ENCODE measurements at places on chromosomes 7 and 10.
A peak's percentile ranks its signal among the peaks of the same experiment; 100 is the strongest.

DNA sequence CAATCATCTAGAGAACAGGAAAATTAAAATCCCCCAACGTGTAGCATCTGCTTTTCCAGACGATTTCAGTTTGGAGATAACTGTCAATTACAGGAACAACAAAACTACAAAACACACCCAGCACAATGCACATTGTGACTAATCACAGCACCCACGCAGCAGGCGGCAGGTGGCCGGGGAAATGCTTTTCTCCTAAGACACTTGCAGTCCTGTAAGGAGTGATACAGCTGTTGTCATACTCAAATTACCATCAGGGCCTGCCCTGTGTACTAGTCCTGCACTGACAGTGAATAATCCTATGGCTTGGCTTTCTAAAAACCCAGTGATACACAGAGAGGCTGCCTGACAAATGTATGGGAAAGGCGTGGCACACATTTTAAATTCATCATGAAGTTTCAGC is 37.8 kb downstream of the COBL start:
- no peak for DNase-seq

DNA sequence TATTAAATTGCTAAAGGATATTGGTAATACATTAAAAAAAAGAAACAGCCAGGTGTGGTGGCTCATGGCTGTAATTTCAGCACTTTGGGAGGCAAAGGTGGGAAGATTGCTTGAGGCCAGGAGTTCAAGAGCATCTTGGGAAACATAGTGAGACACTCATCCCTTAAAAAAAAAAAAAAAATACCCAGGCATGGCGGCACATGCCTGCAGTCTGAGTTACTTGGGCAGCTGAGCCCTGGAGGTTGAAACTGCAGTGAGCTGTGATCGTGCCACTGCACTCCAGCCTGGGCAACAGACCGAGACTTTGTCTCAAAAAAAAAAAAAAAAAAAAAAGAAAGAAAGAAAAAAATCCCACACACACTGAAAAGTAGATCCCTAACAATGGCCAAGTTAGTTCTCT is 59.7 kb downstream of the MACC1 start:
- no peak for DNase-seq

DNA sequence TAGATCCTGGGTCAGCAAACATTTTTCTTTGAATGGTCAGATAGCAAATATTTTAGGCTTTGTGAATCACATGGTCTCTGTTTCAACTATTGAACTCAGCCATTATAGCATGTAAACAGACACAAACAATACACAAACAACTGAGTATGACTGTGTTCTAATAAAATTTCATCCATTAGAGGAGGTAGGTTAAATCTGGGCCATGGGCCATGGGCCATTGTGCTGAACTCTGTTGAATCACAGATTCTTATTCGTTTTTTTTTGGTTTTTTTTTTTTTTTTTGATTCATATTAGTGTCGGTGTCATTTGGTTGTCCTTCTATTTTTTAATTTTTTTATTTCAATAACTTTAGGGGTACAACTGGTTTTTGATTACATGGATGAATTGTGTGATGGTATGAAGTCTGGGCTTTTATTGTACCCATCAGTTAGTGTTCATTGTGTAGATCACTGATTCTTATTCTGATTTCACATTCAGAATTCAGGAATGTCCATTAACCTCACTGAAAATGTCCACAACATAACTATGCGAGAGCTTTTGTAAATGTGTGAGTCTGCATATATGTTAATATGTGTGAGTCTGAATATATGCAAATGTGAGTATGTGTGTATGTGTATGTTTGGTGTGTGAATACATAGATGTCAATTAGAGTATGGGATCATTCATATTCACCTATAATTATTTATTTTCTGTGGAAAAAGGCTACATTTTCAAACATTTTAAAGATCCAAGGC is 443.7 kb upstream of the GRM3 start:
- no peak for DNase-seq

- DNase-seq, result peak; percentile 34
Measured at GRCh38 chr10:47366181-47366631, 17.9 kb downstream of the ZNF488 start.

DNA sequence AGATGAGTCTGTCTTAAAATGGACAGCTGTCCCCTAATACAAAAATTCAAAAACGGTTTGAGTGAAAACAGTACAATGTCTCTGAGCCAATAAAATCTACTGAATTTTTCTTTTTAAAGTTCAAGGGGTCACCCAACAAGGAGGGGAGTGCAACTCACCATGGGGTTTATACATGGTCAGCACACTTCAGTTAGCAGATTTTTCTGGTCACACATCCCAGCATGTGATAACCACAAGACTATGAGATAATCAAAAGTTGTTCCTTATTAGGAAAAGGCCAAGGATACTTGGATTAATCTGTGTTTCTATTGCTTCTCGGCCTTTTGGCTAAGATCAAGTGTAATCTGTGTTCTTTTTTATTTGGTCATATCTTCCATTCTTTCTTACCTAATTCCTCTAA is 31.6 kb downstream of the ABCB5 start:
- DNase-seq, result no peak

GRCh38 chr10:61284222-61284890 is 168.8 kb downstream of the TMEM26 start:
- DNase-seq, result no peak

DNA sequence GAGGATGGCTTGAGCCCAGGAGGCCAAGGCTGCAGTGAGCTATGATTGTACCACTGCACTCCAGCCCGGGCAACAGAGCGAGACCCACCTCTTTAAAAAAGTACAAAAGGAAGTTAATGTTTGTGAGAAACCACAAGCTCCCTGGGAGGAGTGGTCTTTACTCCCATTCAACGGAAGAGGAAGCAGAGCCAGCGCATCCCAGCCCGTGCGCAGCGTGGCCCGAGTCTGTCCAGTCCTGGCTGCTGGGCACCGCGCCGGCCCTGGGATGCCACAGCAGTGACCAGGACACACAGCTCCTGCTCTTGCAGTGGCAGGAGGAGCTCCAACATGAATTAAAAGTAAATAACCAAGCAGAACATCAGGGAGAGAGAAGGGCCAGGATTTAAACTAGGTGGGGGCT is 68.4 kb downstream of the ELFN1 start:
- no peak for DNase-seq

GRCh38 chr10:114685456-114685855 is 27.4 kb upstream of the ABLIM1 start:
- peak; percentile 22 for DNase-seq

Data from body of pancreas (tissue), 4 donors.